CD14-positive monocyte (primary cell): ENCODE measurements at places on chromosomes 1 and 21. TPM values are rescaled to one million over a fixed set of nuclear protein-coding genes. Genes with fewer than 3 reads are reported as not detected.
A peak's percentile ranks its signal among the peaks of the same experiment; 100 is the strongest.

NBPF4 gene
- polyA plus RNA-seq, result not detected

SH2D5 gene
- polyA plus RNA-seq, result not detected

AGPAT3 gene
- polyA plus RNA-seq, result 24.9 TPM

IFI16 gene
- polyA plus RNA-seq, result 33.9 and 80.1 TPM in 2 replicates

HPCAL4 gene
- polyA plus RNA-seq, result 0.03 TPM

TACSTD2 gene
- polyA plus RNA-seq, result not detected

GPR137B gene
- polyA plus RNA-seq, result 10.8 TPM

DNA sequence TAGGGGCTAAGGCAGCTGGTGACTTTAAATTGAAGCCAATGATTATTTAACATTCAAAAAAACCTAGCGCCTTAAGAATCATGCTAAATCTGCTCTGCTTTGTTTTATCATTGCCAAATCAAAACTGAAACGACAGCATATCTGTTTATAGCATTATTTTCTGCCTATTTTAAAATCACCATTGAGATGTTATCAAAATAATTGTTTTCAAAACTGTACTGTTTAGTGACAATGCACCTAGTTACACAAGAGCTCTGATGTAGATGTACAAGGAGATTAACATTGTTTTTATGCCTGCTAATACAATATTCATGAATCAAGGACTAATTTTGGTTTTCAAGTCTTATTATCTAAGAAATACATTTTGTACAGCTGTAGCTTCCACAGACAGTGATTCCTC lies 1521.3 kb downstream of the AMY1C start:
- no peaks in the 10 kb centered on the region for H3K36me3 ChIP-seq
- no peak overlapping the region for H3K27ac ChIP-seq
- H3K4me3 ChIP-seq, result no peak overlapping the region

GRCh38 chr1:243597383-243597782 lies 252.7 kb downstream of the AKT3 start:
- H3K4me1 ChIP-seq, result no peaks in the 10 kb centered on the region
- peaks cover 7% of the 10 kb centered on the region for H3K36me3 ChIP-seq
- no peak for DNase-seq
- no peaks in the 10 kb centered on the region for H3K27me3 ChIP-seq

DNA sequence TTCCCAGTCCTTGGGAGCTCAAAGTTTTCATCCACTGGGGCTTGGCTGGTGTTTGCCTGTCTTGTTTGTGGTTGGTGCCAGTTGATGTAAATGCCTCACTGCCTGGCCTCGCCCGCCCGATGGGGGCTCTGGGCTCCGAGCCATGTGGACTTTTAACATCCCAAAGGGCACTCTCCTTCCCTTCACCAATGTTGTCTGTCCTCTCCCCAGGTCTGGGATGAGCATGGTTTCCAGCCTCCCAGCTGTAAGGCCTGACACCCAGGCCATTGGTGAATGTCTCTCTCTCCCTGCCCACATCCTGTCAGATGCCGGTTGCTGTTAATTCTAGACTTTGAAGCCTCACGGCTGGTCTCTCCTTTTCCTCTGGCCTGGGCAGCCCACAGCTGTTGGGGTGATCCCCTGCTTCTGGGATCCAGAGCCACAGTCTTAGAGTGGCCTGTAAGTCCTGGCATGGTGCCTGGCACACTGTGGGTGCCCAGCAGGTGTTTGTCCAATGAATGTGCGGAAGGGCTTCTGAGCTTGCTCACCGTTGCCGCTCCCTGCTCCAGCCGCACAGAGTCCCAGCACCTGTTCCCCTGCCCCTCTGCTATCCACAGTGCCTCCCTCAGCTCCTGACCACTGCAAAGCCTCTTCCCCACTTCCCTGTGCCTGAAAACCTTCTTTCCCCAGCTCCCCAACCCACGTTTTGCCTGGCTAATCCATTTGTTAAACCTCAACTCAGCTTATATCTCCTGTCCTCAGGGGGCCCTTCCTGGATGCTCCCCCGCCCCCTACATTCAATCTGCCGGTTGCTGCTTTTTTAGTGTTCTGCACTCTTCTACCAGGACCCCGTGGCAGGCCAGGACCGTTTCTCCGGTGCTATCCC lies 3.3 kb upstream of the C1orf174 start:
- H3K4me1 ChIP-seq, result peaks cover 35% of the 10 kb centered on the region
- H3K27ac ChIP-seq, result no peak overlapping the region
- no peak for DNase-seq
- no peaks in the 10 kb centered on the region for H3K27me3 ChIP-seq
- no peaks in the 10 kb centered on the region for H3K36me3 ChIP-seq

GRCh38 chr1:114342376-114342775 lies 168.6 kb downstream of the TRIM33 start:
- H3K27ac ChIP-seq, result no peak overlapping the region
- H3K36me3 ChIP-seq, result no peaks in the 10 kb centered on the region
- peaks cover 24% of the 10 kb centered on the region for H3K4me1 ChIP-seq

DNA sequence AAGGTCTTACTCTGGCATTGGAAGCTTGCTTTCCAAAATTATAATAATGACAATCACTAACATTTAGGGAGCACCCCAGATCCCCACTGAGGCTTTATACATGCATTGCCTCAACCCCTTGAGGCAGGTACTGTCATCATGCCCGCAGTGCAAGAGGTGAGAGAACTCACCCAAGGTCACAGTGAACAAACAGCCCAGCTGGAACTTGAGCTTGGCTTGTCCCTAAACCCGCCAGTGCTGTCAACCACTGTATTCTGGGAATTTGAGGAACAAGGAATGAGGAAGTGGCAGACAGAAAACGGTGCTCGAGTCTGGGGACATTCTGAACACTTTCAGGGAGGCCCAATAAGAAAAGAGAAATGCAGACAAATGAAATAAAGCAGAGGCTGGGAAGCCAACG lies 34.6 kb upstream of the TLR5 start:
- no peaks in the 10 kb centered on the region for H3K36me3 ChIP-seq
- no peaks in the 10 kb centered on the region for H3K27me3 ChIP-seq
- H3K27ac ChIP-seq, result peak overlapping the region; percentile 97
- H3K4me3 ChIP-seq, result no peak overlapping the region
- H3K4me1 ChIP-seq, result peaks cover 84% of the 10 kb centered on the region

DNA sequence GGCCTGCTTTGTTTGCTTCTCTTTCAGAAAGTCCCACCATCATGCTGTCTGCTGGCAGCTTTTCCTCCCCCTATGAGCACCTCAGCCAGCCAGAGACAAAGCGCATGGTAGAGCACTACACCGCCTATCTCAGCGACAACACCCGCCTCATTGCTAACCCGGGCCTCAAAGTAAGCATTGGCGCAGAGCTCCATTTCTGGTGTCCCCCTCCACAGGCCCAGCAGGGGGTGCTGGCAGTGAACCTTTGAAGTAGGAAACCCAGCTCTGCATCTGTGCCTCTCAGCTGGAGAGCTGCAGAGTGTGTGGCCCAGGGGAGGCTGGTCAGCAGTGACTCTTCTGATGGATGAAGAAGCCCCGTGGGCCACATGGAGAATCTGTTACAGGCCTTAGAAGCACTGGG lies 81.2 kb upstream of the RAVER2 start:
- no peak overlapping the region for H3K27ac ChIP-seq
- no peaks in the 10 kb centered on the region for H3K4me1 ChIP-seq
- no peaks in the 10 kb centered on the region for H3K36me3 ChIP-seq
- no peak overlapping the region for H3K4me3 ChIP-seq
- no peak for DNase-seq
- no peaks in the 10 kb centered on the region for H3K27me3 ChIP-seq

DNA sequence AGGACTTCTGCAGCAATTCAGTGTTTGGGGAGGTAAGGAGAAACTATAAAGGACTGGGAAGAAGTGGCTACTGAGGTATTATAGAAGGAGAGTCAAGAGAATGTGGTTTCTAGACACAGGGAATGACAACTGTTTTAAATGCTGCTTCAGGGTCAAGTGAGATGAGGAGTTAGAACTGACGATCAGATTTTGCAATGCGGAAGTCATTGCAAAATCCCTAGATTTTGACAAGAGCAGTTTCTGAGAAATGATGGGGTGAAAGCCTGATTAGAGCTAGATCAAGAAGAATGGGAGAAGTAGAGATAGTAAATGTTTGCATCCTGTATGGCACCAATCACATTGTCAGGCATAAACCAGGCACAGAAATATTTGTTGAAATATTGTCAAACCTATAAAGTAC lies 4.7 kb upstream of the TSNAX start:
- peaks cover 33% of the 10 kb centered on the region for H3K4me1 ChIP-seq
- no peak overlapping the region for H3K27ac ChIP-seq
- DNase-seq, result peak; percentile 78
- H3K4me3 ChIP-seq, result no peak overlapping the region

DNA sequence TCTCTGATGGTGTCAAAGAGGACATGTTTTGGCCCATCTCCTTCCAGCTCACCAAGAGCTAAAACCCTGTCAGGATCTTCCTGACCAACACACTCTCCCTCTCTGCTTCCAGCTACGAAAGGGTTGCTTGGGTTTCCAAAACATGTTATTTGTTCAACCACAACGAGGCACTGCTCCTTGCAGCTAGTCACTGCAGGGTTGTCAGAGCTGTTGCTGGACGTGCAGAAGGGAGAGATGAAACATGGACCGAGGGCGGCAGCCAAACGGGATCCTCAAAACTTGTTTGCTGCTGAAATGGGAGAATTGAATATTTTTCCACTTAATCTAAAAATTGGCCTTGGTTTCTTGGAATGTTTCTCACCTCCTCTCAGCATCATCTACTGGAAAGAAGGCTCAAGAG lies 12.4 kb downstream of the ZBTB18 start:
- no peak overlapping the region for H3K4me3 ChIP-seq
- peaks cover 3% of the 10 kb centered on the region for H3K4me1 ChIP-seq
- H3K27me3 ChIP-seq, result no peaks in the 10 kb centered on the region
- H3K27ac ChIP-seq, result no peak overlapping the region
- no peak for DNase-seq
- H3K36me3 ChIP-seq, result no peaks in the 10 kb centered on the region

- no peaks in the 10 kb centered on the region for H3K4me1 ChIP-seq
- H3K4me3 ChIP-seq, result no peak overlapping the region
- H3K36me3 ChIP-seq, result no peaks in the 10 kb centered on the region
- DNase-seq, result no peak
- H3K27me3 ChIP-seq, result no peaks in the 10 kb centered on the region
- no peak overlapping the region for H3K27ac ChIP-seq
Measured at GRCh38 chr21:35256468-35256988, 207.4 kb upstream of the RUNX1 start.

GRCh38 chr1:230066466-230067404 lies at the start of gene GALNT2:
Gene GALNT2, plus strand, starts transcription at chr1:230067238. Its CDS starts 43 bp downstream, at chr1:230067281.
- DNase-seq, result peak; percentile 80
- H3K4me1 ChIP-seq, result peaks cover 24% of the 10 kb centered on the region
- peak within 1 kb of the TSS; percentile 80 for H3K4me3 ChIP-seq
- H3K27me3 ChIP-seq, result no peaks in the 10 kb centered on the region

DNA sequence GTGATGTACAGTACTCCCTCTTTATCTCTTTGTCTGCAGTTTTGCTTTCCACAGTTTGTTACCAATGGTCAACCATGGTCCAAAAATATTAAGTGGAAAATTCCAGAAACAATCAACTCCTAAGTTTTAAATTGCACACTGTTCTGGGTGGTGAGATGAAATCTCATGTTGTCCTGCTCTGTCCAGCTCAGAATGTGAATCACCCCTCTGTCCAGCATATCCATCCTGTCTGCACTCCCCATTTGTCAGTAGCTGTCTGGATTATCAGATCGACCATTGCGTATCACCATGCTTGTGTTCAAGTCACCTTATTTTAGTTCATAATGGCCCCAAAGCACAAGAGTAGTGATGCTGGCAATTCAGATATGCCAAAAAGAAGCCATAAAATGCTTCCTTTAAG lies 118.2 kb upstream of the PDE4B start:
- no peak overlapping the region for H3K4me3 ChIP-seq
- no peaks in the 10 kb centered on the region for H3K4me1 ChIP-seq
- H3K27me3 ChIP-seq, result no peaks in the 10 kb centered on the region

- H3K4me1 ChIP-seq, result peaks cover 63% of the 10 kb centered on the region
- H3K36me3 ChIP-seq, result no peaks in the 10 kb centered on the region
- peak overlapping the region; percentile 96 for H3K27ac ChIP-seq
- H3K27me3 ChIP-seq, result no peaks in the 10 kb centered on the region
- H3K4me3 ChIP-seq, result peak overlapping the region; percentile 27
Measured at GRCh38 chr1:198919667-198920398, 281.0 kb downstream of the PTPRC start.

- H3K4me1 ChIP-seq, result peaks cover 8% of the 10 kb centered on the region
- H3K36me3 ChIP-seq, result no peaks in the 10 kb centered on the region
- no peak for DNase-seq
- H3K27me3 ChIP-seq, result peaks cover 28% of the 10 kb centered on the region
- no peak overlapping the region for H3K4me3 ChIP-seq
Measured at GRCh38 chr1:39666772-39667171, 5.1 kb downstream of the NT5C1A start.

DNA sequence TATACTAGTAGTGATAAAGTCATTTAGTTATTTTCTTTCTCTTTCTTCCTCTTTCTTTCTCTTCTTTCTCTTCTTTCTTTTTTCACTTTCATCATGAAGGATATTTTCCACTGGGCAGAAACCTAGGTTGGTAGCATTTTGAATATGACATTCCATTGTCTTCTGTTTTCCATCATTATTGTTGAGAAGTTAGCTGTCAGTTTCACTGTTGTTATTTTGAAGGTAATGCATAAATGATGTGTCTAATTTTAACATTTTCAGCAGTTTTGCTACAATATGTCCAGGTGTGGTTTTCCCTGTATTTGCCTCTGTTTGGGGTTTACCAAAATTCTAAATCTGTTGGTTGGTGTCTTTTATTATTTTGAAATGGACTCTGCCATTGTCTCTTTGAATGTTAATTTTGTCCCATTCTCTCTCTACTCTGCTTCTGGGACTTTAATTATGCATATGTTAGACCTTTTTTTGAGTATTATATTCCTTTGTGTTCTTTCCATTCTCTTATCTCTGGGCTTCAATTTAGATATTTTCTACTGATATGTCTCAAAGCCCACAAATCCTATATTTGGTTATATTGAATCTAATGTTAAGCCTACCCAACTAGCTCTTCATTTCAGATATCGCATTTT lies 96.7 kb downstream of the HFM1 start:
- DNase-seq, result no peak
- no peak overlapping the region for H3K4me3 ChIP-seq
- H3K4me1 ChIP-seq, result no peaks in the 10 kb centered on the region

DNA sequence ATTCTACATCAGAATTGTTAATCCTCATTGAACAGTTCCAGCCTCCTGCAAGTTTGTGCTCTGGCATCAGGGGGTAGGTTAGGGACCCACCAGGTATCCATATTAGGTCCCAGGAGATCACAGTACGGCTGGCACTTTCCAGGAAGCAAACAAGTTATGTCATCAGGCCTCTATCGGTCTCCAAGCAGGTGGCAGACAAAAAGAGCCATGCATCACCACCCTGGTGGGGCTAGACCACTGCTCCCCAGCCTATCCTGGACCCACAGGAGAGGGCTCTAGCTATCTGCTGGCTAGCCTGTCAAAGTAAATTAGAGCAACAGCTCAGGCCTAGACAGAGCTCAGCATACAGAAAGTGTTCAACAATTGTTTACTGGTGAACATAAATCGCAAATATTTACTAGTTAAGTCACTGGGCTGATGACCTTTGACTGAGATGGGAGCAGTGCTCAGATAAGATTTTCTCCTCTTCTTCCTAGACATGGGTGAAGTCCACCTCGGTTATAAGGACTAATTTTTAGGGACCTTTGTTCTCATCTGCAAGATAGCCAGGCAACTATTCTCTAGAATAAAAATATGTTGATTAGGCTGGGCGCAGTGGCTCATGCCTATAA lies 6.4 kb downstream of the NUAK2 start:
- DNase-seq, result no peak
- peak overlapping the region; percentile 65 for H3K4me3 ChIP-seq
- peaks cover 100% of the 10 kb centered on the region for H3K4me1 ChIP-seq
- H3K27me3 ChIP-seq, result no peaks in the 10 kb centered on the region
- no peak overlapping the region for H3K27ac ChIP-seq

- no peak overlapping the region for H3K27ac ChIP-seq
- no peak overlapping the region for H3K4me3 ChIP-seq
- H3K36me3 ChIP-seq, result no peaks in the 10 kb centered on the region
- DNase-seq, result no peak
- H3K4me1 ChIP-seq, result no peaks in the 10 kb centered on the region
Measured at GRCh38 chr1:57550092-57550491, 126.2 kb upstream of the DAB1 start.
